ENCODE measurements at places on chromosomes 2 and 18.

DNA sequence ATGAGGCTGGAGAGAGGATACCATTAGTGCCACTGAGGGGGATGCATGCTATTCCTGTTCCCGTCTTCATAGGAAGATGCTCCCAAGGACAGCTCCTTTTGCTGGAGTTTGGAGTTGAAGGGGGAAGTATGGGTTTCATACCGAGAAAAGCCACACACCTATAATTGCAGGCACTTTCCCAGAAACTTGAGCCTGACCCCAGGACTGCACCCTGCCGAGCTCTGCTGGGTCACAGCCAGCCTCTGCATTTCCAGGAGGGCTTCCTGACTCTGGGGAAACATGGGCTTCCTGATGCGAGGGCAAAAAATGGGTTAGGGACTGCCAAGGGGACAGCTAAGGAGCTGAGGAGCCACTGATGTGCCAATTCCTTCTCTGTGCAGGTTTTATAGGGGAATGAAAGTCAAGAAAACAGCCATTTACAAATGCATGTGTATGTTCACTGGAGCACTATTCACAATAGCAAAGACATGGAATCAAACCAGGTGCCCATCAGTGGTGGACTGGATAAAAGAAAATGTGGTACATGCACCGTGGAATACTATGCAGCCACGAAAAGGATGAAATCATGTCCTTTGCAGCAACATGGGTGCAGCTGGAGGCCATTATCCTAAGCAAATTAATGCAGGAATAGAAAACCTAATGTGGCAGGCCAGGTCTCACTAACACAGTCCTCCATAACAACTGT is 104.5 kb downstream of the ACAA2 start:
- DNase-seq: no peak

- no peak for DNase-seq
Measured at GRCh38 chr2:105607920-105608504, 136.7 kb upstream of the NCK2 start.

DNA sequence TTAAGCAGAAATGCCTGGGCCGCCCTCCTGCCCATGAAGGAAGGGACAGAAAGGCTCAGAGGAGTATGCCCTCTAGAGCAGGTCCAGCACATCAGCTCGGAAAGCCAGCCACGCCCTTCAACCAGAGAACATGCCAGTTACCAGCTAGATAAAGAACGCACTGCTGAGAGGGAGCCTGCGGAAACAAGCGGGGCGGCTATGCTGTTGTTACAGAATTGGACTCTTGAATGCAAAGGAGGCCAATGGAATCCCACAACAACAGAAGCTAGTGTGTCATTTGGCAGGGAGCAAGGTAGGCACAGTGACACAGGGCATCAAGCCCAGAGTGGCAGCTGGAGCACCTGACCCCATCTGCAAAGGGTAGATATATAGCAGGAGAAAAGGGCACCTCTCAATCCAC is 242.9 kb upstream of the ID2 start:
- DNase-seq: no peak

- DNase-seq: no peak
Measured at GRCh38 chr18:59301929-59302328, 16.5 kb downstream of the CPLX4 start.

GRCh38 chr2:189579585-189580186 is 900 bp downstream of the SLC40A1 start:
- peak; percentile 20 for DNase-seq

DNA sequence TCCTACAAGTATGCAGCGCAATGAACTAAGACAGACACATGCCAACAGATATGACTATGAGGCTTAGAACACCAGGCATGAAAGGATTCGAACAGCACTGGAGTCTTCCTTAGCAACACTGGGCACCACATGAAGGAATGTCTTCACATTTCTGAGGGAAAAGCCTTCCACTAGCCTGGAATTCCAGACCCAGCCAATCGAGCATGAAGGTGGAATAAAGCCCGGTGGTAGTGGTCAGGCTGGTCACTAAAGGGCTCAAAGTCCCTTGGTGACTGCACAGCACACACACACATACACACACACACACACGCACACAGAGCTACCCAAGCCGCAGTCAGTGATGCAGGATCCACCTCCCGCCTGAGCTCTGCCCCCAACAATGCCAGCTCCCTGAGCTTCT is 19.7 kb upstream of the SFXN5 start:
- DNase-seq: peak; percentile 52

GRCh38 chr18:12679183-12679786 is 21.4 kb upstream of the SPIRE1 start:
- DNase-seq: peak; percentile 42

GRCh38 chr2:85371045-85371444 is 16.5 kb downstream of the ELMOD3 start:
- no peak for DNase-seq

DNA sequence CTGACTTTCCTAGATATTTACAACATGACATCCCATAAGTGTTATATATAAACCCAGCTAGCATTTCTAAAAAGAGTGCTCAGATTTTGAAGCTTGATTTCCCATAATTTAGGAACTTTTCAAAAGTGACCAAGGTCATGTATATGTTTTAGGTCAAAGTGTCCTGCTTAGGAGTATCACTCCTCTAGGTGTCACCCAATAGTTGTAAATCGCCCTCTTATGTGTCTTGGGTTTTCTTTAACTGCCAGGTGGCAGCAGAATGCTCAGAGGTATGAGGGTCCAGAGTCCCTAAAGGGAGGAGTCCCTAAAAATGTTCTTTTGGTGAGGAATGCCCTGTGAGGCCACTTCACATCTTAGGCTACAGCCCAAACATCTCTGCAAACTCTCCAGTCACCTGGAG is 358.3 kb downstream of the CELF4 start:
- no peak for DNase-seq

DNA sequence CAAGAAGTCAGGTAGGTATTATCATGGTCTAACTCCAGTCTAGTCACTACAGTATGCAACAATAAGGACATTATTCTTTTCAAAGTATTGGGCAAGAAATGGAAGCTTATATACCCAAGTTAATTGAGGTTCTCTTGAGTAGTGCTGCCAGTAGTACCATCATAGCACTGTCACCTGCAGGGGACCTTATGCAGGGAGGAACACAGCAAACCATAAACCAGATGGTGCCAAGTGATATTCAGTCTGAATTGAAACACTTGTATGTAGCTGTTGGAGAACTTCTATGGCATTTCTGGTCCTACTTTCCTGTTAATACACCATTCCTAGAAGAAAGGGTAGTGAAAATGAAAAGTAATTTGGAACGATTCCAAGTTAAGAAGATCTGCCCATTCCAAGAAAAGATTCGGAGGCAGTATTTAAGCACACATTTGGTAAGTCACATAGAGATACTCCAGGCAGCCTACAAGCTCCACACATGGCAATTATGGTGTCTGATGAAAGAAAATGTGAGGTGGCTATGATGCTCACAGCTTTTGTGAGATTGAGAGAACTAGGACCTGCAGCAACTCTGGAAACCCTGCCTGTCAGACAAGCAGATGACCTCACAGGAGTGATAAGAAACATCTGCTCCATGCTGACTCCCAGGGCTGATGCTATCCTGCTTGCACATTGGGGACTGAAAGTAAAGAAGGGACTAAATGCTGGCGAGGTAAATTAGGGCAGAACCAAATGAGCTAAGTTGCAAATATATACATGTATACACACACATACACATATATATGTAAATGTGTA is 174.7 kb downstream of the MC4R start:
- peak; percentile 56 for DNase-seq

DNA sequence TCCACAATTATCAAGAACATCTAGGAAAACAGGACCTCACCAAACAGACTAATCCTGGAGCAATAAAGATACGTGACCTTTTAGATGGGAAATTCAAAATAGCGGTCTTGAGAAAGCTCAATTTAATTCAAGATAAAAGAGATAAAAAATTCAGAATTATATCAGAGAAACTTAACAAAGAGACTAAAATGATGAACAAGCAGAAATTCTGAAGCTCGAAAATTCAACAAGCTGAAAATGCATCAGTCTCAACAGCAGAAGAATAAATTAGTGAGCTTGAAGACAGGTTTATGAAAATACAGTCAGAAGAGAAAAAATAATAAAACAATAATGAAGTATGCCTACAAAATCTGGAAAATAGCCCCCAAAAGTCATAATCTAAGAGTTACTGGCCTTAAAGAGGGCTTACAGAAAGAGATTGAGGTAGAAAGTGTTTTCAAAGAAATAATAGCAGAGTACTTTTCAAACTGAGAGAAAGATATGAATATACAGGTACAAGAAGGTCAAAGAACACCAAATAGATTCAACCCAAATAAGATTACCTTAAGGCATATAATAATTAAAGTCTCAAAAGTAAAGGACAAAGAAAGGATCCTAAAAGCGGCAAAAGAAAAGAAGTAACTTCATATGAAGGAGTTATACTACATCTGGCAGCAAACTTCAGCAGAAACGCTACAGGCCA is 13.2 kb downstream of the ORC4 start:
- no peak for DNase-seq

DNA sequence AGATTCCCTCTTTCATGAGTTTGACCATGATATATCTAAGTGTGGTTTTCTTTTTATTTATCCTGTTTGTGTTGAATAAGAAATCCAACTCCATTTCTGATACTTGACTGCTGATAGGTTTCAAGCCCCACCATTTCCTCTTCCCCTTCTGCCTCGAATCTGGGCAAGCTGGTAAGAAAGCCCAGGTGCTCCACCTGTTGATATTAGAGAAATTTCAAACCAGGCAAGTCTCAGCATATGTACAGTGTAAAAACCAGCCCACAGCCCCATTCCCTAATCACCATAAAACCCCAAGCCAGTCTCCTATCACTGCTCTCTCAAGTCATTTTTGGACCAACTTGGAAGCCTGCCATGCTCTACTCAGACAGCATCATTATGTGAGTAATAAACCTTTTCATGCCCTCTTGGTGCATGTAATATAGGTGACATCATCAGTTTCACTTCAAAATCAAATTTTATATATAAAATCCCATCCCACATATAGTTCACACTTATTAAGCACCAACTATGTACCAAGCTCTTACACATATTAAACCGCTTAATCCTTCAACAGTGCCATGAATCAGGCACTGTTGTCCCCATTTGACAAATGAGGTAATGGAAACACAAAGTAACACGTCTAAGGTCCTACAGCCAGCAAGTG is 46.6 kb downstream of the SMAD2 start:
- peak; percentile 76 for DNase-seq

GRCh38 chr2:10926191-10926820 is 14.6 kb downstream of the KCNF1 start:
- no peak for DNase-seq

GRCh38 chr2:221492636-221493035 is 79.5 kb downstream of the EPHA4 start:
- DNase-seq: peak; percentile 32

DNA sequence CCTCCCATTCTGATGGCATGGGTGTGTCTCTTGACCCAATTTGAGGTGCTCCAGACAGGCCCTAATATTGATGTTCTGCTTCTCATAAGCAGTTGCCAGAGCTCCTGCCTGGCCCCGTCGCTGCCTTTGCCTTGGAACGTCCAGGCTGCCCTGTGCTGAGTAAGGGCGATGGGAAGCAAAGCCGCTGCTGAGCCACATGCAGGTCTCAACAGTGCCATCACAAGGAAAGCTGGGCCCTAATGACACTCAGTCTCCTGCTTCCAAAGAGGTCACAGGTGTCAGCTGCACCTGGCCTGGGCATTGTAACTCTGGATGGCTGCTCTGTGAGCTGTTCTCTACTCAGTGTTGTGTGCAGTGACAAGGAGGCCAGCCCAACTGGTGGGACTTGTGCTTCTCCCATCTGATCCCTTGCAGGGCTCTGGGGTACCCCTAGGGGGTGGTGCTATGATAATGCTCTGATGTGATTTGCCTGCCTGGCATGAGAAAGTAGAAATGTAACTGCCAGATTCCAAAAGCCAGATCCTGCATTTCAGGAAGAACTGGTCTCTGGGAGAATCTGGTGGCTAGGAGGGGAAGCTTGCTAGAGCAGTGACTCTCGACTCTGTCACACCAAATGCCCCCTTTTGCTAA is 8.7 kb downstream of the TTC39C start:
- no peak for DNase-seq

- no peak for DNase-seq
Measured at GRCh38 chr2:43526994-43527393, 68.8 kb downstream of the THADA start.

GRCh38 chr2:74504591-74504990 is 2.9 kb downstream of the PCGF1 start:
- no peak for DNase-seq

DNA sequence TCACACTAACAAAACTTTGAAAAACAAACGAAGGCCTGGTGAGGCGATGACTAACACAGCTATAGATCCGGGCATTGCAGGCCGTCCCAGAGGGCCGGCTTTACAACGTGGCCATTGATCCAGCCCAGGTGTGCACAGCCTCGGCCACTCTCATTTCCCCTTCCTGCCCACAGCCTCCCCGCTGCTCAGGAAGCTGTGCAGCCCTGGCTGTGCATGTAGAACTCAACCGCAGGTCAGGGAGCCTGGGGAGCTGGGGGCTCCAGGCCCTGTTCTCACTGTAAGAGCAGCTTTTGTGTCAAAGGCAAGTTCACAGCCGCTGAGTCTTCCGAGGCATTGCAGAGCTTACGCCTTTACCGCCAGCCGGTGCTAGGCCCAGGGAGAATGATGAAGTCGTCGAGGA is 87.2 kb downstream of the LONRF2 start:
- peak; percentile 33 for DNase-seq

GRCh38 chr2:240915526-240916341 is 9.6 kb downstream of the CROCC2 start:
- no peak for DNase-seq
